CD8-positive, alpha-beta memory T cell (primary cell): ENCODE measurements at places on chromosomes 11 and 22. TPM values are rescaled to one million over a fixed set of nuclear protein-coding genes. Genes with fewer than 3 reads are reported as not detected.

GRCh38 chr11:34654483-34655334, 33.8 kb downstream of the EHF start:
- no peak overlapping the region for H3K27ac ChIP-seq
- H3K4me1 ChIP-seq, result peaks cover 19% of the 10 kb centered on the region
- no peak overlapping the region for H3K4me3 ChIP-seq
- no peak for DNase-seq

DNA sequence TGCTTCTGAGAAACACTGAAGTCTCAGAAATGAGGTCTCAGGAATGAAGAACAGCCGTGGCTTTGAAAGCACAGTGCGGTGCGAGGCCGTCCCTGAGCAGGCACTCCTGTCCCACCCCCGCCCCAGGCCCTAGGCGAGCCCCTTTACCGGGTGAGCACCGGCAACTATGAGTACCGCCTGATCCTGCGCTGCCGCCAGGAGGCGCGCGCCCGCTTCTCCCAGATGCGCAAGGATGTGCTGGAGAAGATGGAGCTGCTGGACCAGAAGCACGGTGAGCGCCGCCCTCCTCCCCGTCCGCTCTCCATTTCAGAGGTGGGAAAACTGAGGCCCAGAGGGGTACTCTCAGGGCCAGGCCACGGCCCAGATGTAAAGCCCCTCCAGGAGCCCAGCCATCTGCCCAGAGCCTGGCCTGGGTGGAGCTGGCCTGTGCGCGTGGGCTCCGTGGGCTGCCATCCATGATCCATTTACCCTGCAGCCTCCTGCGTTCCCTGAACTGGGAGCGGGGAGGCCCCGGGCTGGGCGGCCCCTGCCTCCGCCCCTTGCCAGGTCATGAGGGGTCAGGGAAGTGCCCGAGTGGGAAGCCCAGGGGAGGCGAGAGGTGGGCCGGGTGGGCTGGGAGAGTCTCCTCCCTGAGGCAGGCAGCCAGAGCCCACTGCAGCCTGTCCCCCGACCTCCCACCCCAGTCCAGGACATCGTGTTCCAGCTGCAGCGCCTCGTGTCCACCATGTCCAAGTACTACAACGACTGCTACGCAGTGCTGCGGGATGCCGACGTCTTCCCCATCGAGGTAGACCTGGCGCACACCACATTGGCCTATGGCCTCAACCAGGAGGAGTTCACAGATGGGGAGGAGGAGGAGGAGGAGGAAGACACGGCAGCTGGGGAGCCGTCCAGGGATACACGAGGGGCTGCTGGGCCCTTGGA, 9.5 kb downstream of the SLC16A8 start:
- H3K4me1 ChIP-seq, result no peaks in the 10 kb centered on the region
- peaks cover 5% of the 10 kb centered on the region for H3K36me3 ChIP-seq
- H3K4me3 ChIP-seq, result no peak overlapping the region
- H3K27me3 ChIP-seq, result no peaks in the 10 kb centered on the region
- no peak for DNase-seq

DNA sequence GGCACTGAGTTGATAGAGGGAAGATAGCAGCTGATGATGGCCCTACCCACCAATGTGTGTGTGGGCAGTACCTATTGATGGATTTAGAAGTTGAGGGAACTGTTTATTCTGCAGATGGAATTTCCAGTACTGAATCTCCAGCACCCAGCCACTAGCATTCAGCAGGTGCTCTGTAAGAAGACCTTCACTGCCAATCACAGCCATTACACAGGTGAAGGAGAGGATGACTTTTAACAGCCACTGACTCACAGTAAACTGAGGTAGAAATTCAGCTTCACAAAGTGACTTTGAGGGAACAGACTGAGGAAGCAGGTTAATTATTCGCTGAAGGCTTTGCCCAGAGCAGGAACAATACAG, 107.8 kb downstream of the GGTLC2 start:
- DNase-seq, result no peak
- H3K36me3 ChIP-seq, result no peaks in the 10 kb centered on the region
- peaks cover 47% of the 10 kb centered on the region for H3K4me1 ChIP-seq
- no peak overlapping the region for H3K4me3 ChIP-seq
- H3K27me3 ChIP-seq, result no peaks in the 10 kb centered on the region
- H3K27ac ChIP-seq, result no peak overlapping the region

GRCh38 chr11:132334769-132335280, 964.4 kb downstream of the NTM start:
- no peaks in the 10 kb centered on the region for H3K4me1 ChIP-seq
- no peak overlapping the region for H3K4me3 ChIP-seq
- H3K27ac ChIP-seq, result no peak overlapping the region
- no peak for DNase-seq
- no peaks in the 10 kb centered on the region for H3K27me3 ChIP-seq

- no peaks in the 10 kb centered on the region for H3K36me3 ChIP-seq
- H3K27me3 ChIP-seq, result no peaks in the 10 kb centered on the region
- H3K4me3 ChIP-seq, result no peak overlapping the region
- H3K4me1 ChIP-seq, result no peaks in the 10 kb centered on the region
- DNase-seq, result no peak
- no peak overlapping the region for H3K27ac ChIP-seq
Measured at GRCh38 chr22:27416511-27417420, 384.8 kb downstream of the MN1 start.

DNA sequence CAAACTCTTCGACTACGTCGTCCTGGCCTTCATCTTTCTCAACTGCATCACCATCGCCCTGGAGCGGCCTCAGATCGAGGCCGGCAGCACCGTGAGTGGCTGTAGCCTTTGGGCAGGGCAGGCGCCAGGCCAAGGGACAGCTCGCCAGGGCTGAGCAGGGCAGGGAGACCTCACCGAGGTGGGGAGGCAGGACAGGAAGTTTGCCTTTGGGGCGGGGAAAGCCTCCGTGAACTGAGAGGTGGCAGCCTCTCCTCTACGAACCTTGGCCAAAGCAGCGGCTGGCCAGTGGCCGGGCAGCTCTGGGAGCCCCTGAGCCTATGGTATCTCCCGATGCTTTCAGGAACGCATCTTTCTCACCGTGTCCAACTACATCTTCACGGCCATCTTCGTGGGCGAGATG, 93.2 kb downstream of the CACNA1I start:
- H3K27ac ChIP-seq, result no peak overlapping the region
- H3K36me3 ChIP-seq, result no peaks in the 10 kb centered on the region
- H3K4me3 ChIP-seq, result no peak overlapping the region
- peaks cover 33% of the 10 kb centered on the region for H3K4me1 ChIP-seq

GRCh38 chr11:75040167-75040770, 51.5 kb downstream of the NEU3 start:
- H3K36me3 ChIP-seq, result no peaks in the 10 kb centered on the region
- no peaks in the 10 kb centered on the region for H3K27me3 ChIP-seq
- no peak for DNase-seq
- no peak overlapping the region for H3K27ac ChIP-seq

DNA sequence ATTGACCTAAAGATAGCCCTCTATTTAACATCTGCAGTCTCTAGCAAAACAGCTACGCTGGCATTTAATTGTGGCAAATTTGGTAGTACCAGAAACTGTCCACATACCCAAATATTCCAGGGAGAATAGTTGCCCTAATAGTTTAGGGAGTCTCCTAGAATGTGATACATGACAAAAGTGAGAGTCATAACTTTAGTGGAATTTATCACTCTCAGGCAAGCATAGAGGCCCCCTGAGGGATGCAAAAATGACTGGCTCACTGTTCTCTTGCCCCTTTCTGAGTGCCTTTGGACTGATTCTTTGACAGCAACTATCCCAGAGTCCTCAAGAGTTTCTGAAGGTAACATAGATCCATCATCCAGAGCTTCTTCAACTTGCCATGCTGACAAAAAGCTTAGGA, 2.3 kb upstream of the OR51B4 start:
- no peak overlapping the region for H3K27ac ChIP-seq
- H3K4me1 ChIP-seq, result no peaks in the 10 kb centered on the region
- no peaks in the 10 kb centered on the region for H3K36me3 ChIP-seq
- no peak overlapping the region for H3K4me3 ChIP-seq

DNA sequence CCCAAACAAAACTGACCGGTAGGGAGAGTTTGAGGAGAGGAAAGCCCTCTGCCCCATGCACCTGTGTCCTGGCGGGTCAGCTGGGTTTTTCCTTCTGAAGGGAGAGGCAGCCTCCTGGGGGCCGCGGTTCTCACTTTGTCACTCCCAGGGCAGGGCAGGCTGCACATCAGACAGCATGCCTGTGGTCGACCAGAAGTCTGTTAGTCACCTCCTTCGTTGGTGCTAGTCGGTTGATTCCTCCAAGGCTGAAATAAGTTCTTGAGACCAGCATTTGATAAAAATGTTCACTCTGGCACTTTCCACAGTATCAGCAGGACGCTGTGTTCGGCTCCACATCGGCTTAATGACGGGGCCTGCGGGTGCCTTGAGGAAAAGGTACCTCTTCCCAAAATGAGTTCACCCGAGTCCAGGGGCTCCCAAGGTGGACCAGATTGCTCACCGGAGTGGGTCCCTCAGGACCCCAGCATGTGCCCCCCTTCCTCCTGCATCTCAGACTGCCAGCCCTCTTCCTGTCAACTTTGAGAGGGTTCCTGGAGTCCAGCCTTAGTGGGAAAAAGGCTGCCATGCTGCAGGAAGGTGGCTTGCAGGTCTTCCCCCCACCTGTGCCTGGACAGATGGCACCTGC, 373.7 kb upstream of the B3GAT1 start:
- no peaks in the 10 kb centered on the region for H3K4me1 ChIP-seq
- no peak for DNase-seq
- no peak overlapping the region for H3K4me3 ChIP-seq
- H3K27me3 ChIP-seq, result peaks cover 10% of the 10 kb centered on the region
- H3K27ac ChIP-seq, result no peak overlapping the region

- no peak overlapping the region for H3K27ac ChIP-seq
- H3K4me1 ChIP-seq, result no peaks in the 10 kb centered on the region
- H3K27me3 ChIP-seq, result no peaks in the 10 kb centered on the region
- no peak for DNase-seq
- no peak overlapping the region for H3K4me3 ChIP-seq
Measured at GRCh38 chr11:41414771-41415440, 44.5 kb downstream of the LRRC4C start.

- no peaks in the 10 kb centered on the region for H3K4me1 ChIP-seq
- no peak for DNase-seq
- no peaks in the 10 kb centered on the region for H3K36me3 ChIP-seq
- no peak overlapping the region for H3K27ac ChIP-seq
Measured at GRCh38 chr11:44014968-44015623, 32.7 kb upstream of the ACCSL start.

- H3K36me3 ChIP-seq, result no peaks in the 10 kb centered on the region
- peak within 1 kb of the TSS; percentile 87 for H3K27ac ChIP-seq
- peak within 1 kb of the TSS; percentile 66 for H3K4me3 ChIP-seq
Measured at GRCh38 chr11:66856496-66857233, at the start of gene LRFN4. Gene LRFN4, plus strand, starts transcription at chr11:66857064. Its CDS starts 681 bp downstream, at chr11:66857745.

- no peak overlapping the region for H3K27ac ChIP-seq
- H3K4me3 ChIP-seq, result no peak overlapping the region
- no peaks in the 10 kb centered on the region for H3K36me3 ChIP-seq
- no peaks in the 10 kb centered on the region for H3K27me3 ChIP-seq
- DNase-seq, result no peak
Measured at GRCh38 chr11:119496469-119496868, 73.5 kb upstream of the THY1 start.

- no peaks in the 10 kb centered on the region for H3K4me1 ChIP-seq
- H3K27me3 ChIP-seq, result no peaks in the 10 kb centered on the region
- H3K27ac ChIP-seq, result no peak overlapping the region
- DNase-seq, result no peak
- H3K4me3 ChIP-seq, result no peak overlapping the region
Measured at GRCh38 chr11:20762116-20762844, 92.9 kb downstream of the NELL1 start.

- no peak overlapping the region for H3K27ac ChIP-seq
- no peaks in the 10 kb centered on the region for H3K27me3 ChIP-seq
- no peaks in the 10 kb centered on the region for H3K4me1 ChIP-seq
- H3K4me3 ChIP-seq, result no peak overlapping the region
Measured at GRCh38 chr11:107331728-107332127, 125.9 kb downstream of the CWF19L2 start.

- no peak overlapping the region for H3K27ac ChIP-seq
- no peak overlapping the region for H3K4me3 ChIP-seq
- H3K4me1 ChIP-seq, result peaks cover 6% of the 10 kb centered on the region
Measured at GRCh38 chr11:86291466-86292262, 10.4 kb upstream of the HIKESHI start.

GRCh38 chr11:10413268-10413667, 41.8 kb upstream of the AMPD3 start:
- H3K27me3 ChIP-seq, result no peaks in the 10 kb centered on the region
- no peak overlapping the region for H3K4me3 ChIP-seq
- no peaks in the 10 kb centered on the region for H3K36me3 ChIP-seq
- peaks cover 27% of the 10 kb centered on the region for H3K4me1 ChIP-seq
- H3K27ac ChIP-seq, result no peak overlapping the region

DNA sequence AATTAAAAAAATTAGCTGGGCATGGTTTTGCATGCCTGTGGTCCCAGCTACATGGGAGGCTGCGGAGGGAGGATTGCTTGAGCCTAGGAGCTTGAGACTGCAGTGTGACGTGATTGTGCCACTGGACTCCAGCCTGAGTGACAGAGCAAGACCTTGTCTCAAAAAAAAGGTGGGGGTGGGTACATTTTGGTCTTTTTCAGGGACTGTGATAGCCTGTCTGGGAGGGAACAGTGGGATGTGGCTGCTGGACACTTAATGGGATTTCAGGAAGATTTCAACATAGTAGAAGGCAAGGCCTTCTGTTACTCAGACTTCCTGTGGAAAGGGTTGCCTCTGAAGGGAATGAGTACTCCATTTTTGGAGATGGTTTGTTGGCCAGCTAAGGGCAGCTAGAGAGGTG, 40.6 kb downstream of the RELT start:
- no peak overlapping the region for H3K27ac ChIP-seq
- DNase-seq, result no peak
- peaks cover 4% of the 10 kb centered on the region for H3K4me1 ChIP-seq
- H3K27me3 ChIP-seq, result no peaks in the 10 kb centered on the region
- H3K36me3 ChIP-seq, result no peaks in the 10 kb centered on the region

GRCh38 chr11:69463995-69464960, 17.2 kb upstream of the LINC01488 start:
- no peaks in the 10 kb centered on the region for H3K4me1 ChIP-seq
- H3K4me3 ChIP-seq, result no peak overlapping the region
- no peaks in the 10 kb centered on the region for H3K27me3 ChIP-seq
- DNase-seq, result no peak
- no peaks in the 10 kb centered on the region for H3K36me3 ChIP-seq
- no peak overlapping the region for H3K27ac ChIP-seq

Gene RFPL3
- not detected for total RNA-seq

Gene GALNT18
- total RNA-seq, result 1.3 TPM

Gene SCN2B
- not detected for total RNA-seq

Gene MUC6
- total RNA-seq, result not detected

Gene MS4A6E
- not detected for total RNA-seq

Gene CHEK2
- 4.5 TPM for total RNA-seq

Gene TRIM51
- total RNA-seq, result not detected

Gene OR4C6
- total RNA-seq, result not detected

Gene RIMBP3B
- 0.35 TPM for total RNA-seq

Gene ATXN10
- total RNA-seq, result 122 TPM

Gene EFCAB6
- total RNA-seq, result 0.64 TPM

Gene LUZP2
- not detected for total RNA-seq
